ENCODE measurements at places on chromosomes 11 and 22.

DNA sequence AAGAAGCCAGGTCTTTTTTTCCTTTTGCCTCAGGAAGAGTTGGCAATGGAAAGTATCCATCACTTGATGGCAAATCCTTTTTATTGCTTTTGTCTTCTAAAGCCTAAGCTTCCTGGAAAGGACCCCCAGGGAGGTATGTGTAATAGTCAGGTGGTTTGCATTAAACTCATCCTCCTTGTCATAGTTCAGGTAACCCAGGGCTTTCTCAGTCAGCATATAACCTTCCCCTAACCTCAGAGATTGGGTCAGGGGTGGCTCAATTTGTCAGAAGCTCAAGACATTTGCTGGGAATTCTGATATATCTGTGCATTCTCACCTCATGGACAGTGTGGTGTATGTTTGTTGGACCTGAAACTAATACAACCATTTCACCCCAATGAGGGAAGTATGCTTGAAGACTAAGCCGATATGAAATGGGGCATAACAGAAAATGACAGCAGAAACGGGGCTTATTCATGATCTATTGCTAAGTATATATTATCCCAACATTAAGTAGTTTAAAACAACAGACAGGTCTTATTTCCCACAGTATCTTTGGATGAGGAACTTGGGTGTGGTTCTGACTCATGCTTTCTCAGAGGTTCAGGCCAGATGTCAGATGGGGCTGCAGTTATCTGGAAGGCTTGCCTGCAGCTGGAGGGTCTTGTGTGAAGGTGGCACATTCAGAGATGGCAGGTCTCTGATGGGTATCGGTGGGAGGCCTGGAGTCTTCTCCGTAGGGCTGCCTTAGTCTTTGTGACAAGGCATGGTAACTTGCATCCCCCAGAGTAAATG is 135.8 kb upstream of the SPON1 start:
- no peak for DNase-seq

GRCh38 chr11:60428517-60428916 is 855 bp upstream of the MS4A5 start:
- DNase-seq = no peak

DNA sequence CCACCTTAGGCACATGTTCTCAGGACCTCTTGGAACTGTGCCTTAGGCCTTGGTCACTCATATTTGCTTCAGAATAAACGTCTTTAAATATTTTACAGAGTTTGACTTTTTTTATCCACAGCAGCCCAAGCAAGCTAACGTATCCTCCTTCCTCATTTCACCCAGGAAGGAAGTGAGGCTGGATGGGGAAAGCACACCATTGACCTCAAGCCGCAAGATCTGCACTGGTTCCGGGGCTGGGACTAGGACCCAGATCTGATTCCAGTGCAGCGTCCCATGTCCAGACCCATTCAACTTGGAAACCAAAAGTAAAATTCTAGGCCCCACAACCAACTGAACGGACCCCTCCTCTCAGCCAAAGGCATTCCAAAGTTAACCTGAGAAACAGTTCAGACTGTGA is 2.4 kb upstream of the LGALS12 start:
- DNase-seq = no peak

DNA sequence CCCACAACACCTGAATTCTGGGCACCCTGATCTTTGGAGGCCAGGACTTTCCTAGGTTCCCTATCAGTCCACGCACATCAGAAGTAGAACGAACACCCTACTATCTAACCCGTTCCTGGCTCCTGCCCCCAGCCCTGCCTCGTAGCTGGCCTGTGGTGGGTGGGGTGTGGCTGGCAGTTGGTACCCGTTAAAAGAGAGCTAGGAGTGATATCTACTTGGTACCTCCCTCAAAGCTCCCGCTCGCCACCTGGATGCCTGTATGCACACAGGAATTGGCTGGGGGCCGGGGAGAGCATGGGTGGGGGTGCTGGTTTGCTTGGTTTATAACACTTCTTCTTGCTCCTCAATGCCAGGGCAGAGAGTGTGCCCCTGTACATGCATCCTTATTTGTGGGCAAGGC is 14.0 kb upstream of the NECTIN1 start:
- no peak for DNase-seq

DNA sequence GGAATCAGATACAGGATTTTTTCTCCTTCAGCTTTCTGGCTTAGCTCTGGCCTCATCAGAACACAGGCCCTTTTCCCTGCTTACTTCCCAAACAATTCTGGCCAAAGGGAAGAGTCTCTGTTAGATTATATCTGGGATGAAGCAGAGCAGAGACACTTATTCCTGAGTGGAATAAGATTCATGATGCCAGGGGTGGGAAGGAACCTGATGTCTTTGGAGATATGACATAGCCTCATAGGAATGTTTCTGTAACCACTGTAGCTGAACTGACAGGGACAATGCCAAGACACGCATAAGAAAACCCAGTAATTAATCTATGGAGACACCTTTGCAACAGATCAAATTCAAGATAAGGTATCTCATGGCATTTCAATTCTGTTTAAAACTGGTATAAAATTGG is 177.1 kb upstream of the RAG2 start:
- no peak for DNase-seq

DNA sequence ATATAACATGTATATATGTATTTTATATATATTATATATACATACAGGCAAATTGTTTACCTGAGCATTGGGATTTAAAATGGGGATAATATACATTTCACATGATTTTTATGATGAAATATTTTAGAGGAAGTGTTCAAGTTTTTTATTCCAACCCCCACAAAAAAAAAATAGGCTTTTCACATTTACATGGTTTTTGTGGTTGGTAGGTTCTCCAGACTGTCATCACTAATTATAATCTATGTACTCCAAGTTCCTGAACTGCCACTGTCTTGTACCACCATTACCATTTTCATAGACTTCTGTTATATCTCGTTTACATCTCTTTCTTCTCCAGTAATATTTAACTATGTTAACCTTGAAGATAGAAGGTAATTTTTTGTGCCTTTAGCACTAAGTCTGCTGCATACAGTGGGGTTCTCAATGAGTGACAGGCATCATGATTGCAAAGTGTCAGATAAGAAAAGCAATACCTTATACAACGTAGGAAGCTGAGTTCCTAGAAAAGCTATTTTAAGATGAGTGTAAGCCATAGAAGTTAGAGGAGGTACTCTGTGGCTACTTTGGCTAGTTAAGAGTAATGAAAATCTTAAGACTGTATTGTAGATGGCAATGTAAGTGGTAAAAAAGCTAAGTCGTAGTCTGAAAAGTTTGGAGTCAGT is 5.2 kb downstream of the TMEM126A start:
- DNase-seq = no peak

DNA sequence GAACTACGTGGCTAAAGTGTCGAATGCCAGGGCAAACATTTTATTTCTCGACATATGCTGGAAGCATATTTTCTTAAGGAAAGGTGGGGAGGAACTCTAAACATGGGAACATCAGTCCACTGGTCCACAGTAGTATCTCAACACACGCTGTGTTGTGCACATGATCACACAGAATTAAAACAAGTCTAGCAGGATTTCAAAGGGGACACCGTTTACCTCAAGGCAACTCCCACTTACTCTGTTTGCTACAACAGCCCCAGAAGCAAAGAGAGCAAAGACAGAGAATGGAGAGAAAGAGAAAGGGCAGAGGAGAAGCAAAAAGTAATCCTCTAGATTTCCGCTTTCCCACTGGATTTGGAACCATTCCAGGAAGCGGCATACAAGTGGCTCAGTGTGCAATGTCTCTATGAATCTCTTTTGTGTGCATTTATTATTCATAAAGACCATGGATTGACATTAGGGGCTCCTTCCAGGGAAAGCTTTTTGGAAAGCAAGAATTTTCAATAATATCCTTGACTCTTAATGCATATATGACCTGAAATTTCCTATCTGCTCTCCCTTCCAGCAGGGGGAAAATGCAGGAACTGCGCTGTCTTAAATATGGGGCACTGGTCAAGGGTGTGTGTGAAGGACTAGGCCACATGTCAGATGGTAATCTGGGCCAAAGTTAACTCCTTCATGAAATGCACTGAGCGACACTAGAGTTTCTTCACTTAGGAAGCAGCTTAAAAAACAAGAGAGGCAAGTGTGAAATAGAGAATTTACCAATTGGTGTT is 34.8 kb upstream of the CCDC34 start:
- DNase-seq = no peak

- DNase-seq = no peak
Measured at GRCh38 chr22:43273902-43274484, 69.2 kb downstream of the SCUBE1 start.

- no peak for DNase-seq
Measured at GRCh38 chr11:15710580-15711275, 596.0 kb downstream of the INSC start.

- DNase-seq = no peak
Measured at GRCh38 chr22:21104126-21104691, 58.5 kb downstream of the LRRC74B start.

DNA sequence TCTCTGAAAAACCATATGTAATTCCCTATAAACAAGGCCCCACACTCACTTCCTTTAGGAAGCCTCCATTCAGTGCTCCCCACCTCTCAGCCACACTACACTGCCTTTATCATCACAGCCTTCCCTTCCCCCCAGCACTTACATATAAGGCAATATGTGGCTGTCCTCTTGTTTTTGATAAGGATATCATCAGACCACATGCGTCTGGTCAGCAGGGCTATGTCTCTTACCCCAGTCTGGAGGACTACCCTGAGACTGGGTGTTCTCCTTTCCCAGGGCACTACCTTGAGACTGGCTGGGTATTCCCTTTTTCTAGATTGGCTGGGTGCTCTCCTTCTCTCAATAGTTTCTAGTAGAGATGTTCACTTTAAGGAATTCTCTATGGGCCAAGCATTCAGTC is 7.8 kb downstream of the KCNE3 start:
- no peak for DNase-seq

GRCh38 chr11:116986521-116987105 is 111.6 kb downstream of the SIK3 start:
- no peak for DNase-seq

DNA sequence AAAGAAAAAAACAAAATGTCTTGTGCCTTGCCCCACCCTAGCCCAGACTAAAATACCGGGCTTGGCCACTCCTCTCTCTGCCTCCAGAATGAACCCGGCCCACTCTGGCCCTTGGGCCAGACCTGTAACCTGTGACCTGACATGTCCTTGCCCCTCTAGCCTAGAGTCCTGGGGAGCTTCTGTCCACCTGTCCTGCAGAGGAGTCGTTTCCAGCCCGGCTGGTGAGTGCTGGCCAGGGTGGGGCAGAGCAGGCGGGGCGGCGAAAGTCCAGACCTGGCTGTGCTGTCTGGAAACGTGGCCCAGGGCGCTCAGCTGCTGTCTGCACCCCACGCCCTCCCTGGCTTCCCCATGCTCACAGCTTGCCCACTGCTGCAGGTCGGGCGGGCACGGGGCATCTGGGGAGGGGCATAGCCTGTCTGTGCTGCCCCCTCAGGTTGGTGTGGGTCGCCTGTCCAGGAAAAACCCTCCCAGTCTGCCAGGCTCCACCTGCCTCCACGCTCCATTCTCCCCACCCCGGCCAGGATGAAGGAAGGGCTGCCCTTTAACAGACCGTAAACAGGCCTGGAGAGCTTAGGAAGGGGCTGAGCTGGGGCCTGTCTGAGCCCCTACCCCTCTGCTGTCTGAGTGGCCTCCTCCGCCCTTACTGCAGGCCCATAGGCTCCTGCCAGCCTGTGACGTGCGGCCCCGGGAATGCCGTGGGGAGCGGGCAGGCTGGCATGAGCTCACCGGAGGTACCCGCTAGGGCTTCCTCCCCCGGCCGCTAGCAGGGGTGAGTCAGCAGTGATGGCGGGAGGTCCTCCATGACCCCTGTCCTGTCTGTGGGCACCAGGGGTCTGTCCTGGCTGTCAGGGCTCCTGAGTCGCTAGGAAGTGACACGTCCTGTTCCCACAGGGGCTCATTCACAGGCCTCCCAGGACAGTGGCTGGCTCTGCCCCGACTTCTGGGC is 1.9 kb downstream of the CD151 start:
- DNase-seq = no peak

DNA sequence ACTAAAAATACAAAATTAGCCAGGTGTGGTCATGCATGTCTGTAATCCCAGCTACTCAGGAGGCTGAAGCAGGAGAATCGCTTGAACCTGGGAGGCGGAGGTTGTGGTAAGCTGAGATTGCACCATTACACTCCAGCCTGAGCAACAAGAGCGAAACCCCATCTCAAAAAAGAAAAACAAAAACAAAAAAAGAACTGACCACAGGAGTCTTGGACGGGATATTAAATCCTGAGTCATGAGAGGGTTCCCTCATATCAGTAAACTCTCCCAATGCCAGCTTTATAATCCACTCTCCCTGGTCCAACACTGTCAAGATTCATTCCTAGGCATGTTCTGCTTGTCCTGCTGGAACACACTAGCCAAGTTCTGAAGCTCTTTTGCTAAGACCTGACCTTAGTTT is 61.5 kb upstream of the EP300 start:
- no peak for DNase-seq

- DNase-seq = no peak
Measured at GRCh38 chr22:27327981-27328721, 473.4 kb downstream of the MN1 start.

DNA sequence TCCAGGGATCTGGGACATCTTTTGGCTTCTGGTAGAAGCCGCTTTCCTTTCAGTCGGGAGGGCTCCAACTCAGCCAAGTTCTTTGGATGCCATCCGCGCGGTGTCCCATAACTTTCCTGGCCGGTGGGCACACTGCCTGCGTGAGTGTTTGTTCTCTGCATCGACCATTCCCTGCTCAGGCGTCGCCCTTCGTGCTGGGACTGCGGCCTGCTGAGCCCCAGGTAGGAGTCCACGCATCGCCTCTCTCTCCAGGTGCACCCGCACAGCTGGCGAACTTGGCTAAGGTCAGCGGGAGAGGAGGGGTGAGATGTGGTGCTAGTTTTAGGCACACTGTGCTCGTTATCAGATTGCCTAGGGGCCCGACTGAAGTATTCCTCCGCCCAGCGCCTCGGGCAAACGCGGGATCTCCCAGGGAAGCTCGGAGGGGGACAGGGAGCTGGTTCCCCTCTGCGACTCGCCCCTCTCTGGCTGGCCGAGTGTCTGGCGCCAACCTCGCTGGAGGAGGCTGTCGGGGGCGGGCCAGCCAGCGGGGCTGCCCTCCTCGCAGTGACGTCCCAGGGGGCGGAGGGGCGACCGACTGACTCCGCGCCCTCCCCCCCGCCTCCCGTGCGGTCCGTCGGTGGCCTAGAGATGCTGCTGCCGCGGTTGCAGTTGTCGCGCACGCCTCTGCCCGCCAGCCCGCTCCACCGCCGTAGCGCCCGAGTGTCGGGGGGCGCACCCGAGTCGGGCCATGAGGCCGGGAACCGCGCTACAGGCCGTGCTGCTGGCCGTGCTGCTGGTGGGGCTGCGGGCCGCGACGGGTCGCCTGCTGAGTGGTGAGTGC is at the start of gene LAYN:
Gene LAYN, plus strand, starts transcription at position 607 of the 823 bp plus-strand sequence. Its CDS starts 124 bp downstream, at position 731.
- no peak for DNase-seq

GRCh38 chr11:102792604-102793003 is 5.4 kb downstream of the MMP1 start:
- DNase-seq = no peak

Data from stimulated activated CD4-positive, alpha-beta T cell treated with anti-CD3 and anti-CD28 coated beads, TNF-alpha, amount 100 ng/mL, for 1 hour (primary cell).